ENCODE measurements at places on chromosomes 4 and X. TPM values are rescaled to one million over a fixed set of nuclear protein-coding genes. Genes with fewer than 3 reads are reported as not detected.
A peak's percentile ranks its signal among the peaks of the same experiment; 100 is the strongest.

The MAGEC2 gene
- not detected for total RNA-seq

The TMEM164 gene
- 9.1 TPM for total RNA-seq

DNA sequence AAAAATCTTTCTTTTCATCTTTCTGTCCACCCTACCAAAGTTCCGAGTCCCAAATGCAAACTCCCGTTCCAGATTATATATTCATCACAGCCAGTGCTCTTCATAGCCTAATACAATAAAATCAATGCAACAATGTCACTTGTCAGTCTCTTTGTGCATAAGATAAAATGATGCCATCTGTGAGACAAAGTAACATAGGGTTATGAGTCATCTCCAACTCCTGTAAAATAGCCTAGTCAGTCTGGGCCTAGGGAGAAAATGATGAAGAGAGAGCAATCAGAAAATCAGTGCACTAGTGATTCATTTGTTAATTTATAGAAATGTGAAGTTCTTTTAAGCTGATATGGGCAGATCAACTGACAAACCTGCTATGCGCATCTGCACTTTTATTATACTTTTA, 689.1 kb upstream of the DIAPH2 start:
- H3K4me3 ChIP-seq, result no peak overlapping the region
- no peaks in the 10 kb centered on the region for H3K27me3 ChIP-seq
- no peak for DNase-seq
- H3K27ac ChIP-seq, result no peak overlapping the region
- H3K36me3 ChIP-seq, result no peaks in the 10 kb centered on the region
- no peaks in the 10 kb centered on the region for H3K4me1 ChIP-seq

DNA sequence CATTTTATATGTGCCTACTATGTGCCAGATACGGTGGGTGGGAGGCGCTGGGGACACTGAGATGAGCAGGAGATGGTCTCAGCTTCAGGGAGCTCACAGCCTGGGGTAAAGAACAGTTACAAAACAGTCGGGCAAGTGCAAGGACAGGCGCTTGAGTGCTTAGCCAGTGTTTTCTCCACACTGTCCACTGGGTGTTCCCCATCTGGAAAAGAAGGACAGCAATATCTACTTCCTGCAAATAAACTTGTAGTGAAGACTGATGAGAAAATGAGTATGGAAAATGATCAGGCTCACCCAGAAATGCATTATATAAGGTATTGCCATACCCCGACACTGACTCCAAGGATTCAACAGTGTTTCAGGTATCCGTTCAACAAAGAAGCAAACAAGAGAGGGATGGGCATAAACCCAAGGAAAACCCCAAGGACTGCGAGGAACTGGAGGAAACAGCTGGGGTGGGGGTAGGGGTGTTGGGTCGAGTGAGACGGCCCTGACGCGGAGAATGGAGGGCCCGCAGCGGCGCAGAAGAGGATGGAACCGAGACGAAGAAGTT, 835 bp downstream of the TMEM185A start:
- H3K27ac ChIP-seq, result peak overlapping the region; percentile 78
- H3K4me3 ChIP-seq, result peak overlapping the region; percentile 89
- no peaks in the 10 kb centered on the region for H3K27me3 ChIP-seq
- peaks cover 36% of the 10 kb centered on the region for H3K4me1 ChIP-seq

- peaks cover 21% of the 10 kb centered on the region for H3K36me3 ChIP-seq
- H3K27ac ChIP-seq, result peak overlapping the region; percentile 58
- peaks cover 4% of the 10 kb centered on the region for H3K27me3 ChIP-seq
- DNase-seq, result no peak
Observed at GRCh38 chrX:316351-317325, 2.0 kb downstream of the GTPBP6 start.

DNA sequence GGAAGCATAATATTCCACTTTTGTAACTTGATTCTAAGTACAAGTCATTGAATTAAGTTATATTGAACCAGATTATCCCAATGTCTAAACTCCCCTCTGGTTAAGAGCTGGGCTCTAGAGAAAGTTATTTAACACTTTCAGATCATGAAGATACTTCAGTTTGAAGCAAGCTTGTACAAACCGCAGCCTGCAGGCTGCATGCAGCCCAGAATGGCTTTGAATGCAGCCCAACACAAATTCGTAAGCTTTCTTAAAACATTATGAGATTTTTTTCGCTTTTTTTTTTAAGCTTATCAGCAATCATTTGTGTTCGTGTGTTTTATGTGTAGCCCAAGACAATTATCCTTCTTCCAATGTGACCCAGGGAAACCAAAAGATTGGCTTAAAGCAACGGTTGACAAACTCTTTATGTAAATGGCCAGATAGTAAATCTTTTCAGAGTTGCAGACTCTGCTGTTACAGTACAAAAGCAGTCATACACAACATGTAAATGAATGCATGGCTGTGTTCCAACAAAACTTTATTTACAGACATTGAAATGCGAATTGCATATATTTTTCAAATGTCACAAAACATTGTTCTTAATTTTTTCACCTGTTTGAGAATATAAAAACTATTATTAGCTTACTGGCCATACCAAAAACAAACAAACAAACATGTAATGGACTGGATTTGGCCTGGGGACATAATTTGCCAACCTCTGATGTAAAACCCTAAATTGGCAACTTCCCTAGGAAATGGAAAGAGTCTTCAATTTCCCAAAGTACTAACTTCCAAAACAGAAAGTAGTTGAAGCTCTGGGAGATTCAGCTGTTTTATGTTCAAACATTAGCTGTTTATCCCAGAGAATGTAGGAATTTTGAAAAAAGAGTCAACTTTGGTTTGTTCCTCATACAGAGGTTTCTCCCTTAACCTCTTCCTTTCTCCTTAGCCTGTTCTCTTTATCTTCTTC, 201.1 kb upstream of the MBNL3 start:
- H3K4me3 ChIP-seq, result no peak overlapping the region
- H3K27ac ChIP-seq, result no peak overlapping the region
- H3K27me3 ChIP-seq, result peaks cover 10% of the 10 kb centered on the region
- no peaks in the 10 kb centered on the region for H3K36me3 ChIP-seq
- H3K4me1 ChIP-seq, result no peaks in the 10 kb centered on the region
- DNase-seq, result no peak

GRCh38 chr4:101328063-101328602, 19.2 kb downstream of the PPP3CA start:
- peaks cover 32% of the 10 kb centered on the region for H3K4me1 ChIP-seq
- peak overlapping the region; percentile 88 for H3K27ac ChIP-seq
- peak overlapping the region; percentile 61 for H3K4me3 ChIP-seq

DNA sequence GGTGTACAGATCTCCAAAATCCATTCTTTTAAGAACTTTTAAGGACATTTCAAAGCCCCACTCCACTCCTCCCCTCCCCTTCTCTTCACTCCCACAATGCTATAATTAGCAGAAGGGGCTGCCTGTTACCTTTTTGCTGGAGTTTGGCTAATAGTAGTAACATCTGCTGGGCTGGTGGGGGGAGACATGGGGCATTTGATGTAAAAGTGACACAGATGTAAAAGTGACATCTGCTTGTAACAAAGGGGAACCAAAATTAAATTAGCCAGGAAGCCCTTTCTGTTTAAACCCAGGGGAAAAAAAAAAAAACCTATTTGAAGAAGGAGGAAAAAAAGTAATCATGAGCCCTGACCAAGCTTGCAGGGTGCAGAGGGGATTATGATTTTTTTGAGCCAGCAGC, 5.4 kb upstream of the PHOX2B start:
- peaks cover 71% of the 10 kb centered on the region for H3K27me3 ChIP-seq
- no peak for DNase-seq
- no peak overlapping the region for H3K4me3 ChIP-seq
- no peak overlapping the region for H3K27ac ChIP-seq
- H3K4me1 ChIP-seq, result no peaks in the 10 kb centered on the region
- no peaks in the 10 kb centered on the region for H3K36me3 ChIP-seq

- H3K4me3 ChIP-seq, result no peak overlapping the region
- no peak for DNase-seq
- H3K4me1 ChIP-seq, result no peaks in the 10 kb centered on the region
- H3K27me3 ChIP-seq, result no peaks in the 10 kb centered on the region
- no peak overlapping the region for H3K27ac ChIP-seq
Observed at GRCh38 chr4:8709729-8710360, 117.3 kb downstream of the CPZ start.

GRCh38 chrX:1554469-1555210, 17.7 kb upstream of the P2RY8 start:
- peaks cover 30% of the 10 kb centered on the region for H3K4me1 ChIP-seq
- no peaks in the 10 kb centered on the region for H3K27me3 ChIP-seq
- no peak overlapping the region for H3K4me3 ChIP-seq

GRCh38 chr4:144384408-144384807, 243.9 kb upstream of the GYPA start:
- no peaks in the 10 kb centered on the region for H3K36me3 ChIP-seq
- H3K27ac ChIP-seq, result no peak overlapping the region
- no peak for DNase-seq
- no peak overlapping the region for H3K4me3 ChIP-seq

DNA sequence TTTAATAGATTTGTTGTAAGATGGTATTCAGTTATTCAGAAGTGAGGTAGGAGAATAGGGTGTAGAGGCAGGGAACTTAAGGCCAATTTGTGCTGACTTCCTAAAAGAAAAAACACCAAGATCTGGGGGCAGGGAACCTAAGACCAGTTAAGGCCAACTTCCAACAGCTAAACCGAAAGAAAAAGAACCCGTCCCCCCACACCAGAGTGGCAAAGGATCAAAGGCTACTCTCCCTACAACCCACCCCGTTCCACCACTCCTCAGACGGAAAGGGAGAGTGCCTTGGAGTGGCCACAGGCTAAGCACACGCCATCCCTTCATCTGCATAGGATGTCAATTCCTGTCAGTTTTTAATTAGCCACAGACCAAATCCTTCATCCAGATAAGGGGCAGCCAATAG, 3.7 kb upstream of the ZNF718 start:
- H3K27me3 ChIP-seq, result no peaks in the 10 kb centered on the region
- H3K4me3 ChIP-seq, result no peak overlapping the region
- peaks cover 12% of the 10 kb centered on the region for H3K4me1 ChIP-seq
- H3K27ac ChIP-seq, result no peak overlapping the region

- no peaks in the 10 kb centered on the region for H3K36me3 ChIP-seq
- H3K27me3 ChIP-seq, result no peaks in the 10 kb centered on the region
- H3K4me1 ChIP-seq, result peaks cover 23% of the 10 kb centered on the region
- H3K4me3 ChIP-seq, result no peak overlapping the region
- no peak for DNase-seq
- no peak overlapping the region for H3K27ac ChIP-seq
Observed at GRCh38 chrX:149522916-149523315, 17.8 kb upstream of the IDS start.

DNA sequence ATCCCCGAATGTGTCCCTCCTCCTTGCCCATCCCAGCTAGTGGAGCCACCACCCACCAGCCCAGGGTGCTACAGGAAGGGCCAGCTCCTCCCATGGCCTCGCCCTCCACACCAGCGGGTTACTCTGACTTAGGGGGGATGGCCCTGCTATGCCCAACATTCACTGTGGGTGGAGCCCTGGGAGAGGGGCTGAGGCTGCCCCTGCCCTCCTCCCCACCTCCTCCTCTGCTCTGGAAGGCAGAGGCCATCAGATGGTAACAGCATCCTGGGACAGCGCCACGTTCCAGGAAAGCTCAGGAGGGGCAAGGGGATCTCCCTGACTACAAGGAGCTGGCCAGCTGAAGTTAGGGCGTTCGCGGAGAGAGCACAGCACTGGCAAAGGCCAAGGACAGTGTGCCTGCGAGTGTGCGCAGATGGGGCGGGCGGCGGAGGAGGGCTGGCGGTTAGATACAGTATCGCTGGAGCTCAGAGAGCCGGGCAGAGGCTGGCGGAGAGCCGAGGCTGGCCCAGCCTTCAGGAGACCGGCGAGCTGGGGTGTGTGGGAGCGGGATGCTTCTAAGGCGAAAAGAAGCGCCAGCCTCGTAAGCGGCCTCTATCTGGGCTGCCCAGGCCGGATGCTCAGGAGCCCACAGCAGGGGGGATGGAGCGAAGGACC, 1.5 kb downstream of the JAKMIP1 start:
- peak overlapping the region; percentile 55 for H3K27ac ChIP-seq
- peaks cover 9% of the 10 kb centered on the region for H3K4me1 ChIP-seq
- peaks cover 74% of the 10 kb centered on the region for H3K27me3 ChIP-seq
- DNase-seq, result no peak

Data from activated naive CD8-positive, alpha-beta T cell treated with anti-CD3 and anti-CD28 coated beads for 36 hours (primary cell).